ENCODE measurements at places on chromosomes 12 and 14.

GRCh38 chr14:64125270-64125669 is 168.9 kb downstream of the ESR2 start:
- no peak for DNase-seq

GRCh38 chr14:55301437-55302121 is 30.4 kb downstream of the FBXO34 start:
- no peak for DNase-seq

- DNase-seq, result no peak
Observed at GRCh38 chr12:132429946-132430643, 59.9 kb upstream of the FBRSL1 start.

DNA sequence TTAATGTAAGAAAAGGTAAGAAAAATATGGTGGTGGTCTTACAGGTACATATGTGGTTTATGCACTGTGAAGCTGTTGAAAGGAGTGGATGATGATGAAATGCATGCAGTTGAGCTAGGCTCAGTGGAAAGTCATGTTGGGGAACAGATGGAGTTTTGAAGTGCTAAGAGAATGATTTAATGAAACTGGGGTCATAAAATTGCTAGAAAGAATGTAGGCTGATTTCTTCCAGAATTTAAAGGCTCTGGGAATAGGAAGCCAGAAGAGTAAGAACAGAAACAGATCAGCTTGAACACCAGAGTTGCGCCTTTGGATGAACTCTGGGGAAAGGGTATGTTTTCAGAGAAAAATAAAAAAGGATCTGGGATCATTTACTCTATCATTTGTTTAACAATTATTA is 146.5 kb downstream of the MON2 start:
- no peak for DNase-seq

- DNase-seq, result no peak
Observed at GRCh38 chr12:123696646-123697045, 15.5 kb upstream of the ATP6V0A2 start.

DNA sequence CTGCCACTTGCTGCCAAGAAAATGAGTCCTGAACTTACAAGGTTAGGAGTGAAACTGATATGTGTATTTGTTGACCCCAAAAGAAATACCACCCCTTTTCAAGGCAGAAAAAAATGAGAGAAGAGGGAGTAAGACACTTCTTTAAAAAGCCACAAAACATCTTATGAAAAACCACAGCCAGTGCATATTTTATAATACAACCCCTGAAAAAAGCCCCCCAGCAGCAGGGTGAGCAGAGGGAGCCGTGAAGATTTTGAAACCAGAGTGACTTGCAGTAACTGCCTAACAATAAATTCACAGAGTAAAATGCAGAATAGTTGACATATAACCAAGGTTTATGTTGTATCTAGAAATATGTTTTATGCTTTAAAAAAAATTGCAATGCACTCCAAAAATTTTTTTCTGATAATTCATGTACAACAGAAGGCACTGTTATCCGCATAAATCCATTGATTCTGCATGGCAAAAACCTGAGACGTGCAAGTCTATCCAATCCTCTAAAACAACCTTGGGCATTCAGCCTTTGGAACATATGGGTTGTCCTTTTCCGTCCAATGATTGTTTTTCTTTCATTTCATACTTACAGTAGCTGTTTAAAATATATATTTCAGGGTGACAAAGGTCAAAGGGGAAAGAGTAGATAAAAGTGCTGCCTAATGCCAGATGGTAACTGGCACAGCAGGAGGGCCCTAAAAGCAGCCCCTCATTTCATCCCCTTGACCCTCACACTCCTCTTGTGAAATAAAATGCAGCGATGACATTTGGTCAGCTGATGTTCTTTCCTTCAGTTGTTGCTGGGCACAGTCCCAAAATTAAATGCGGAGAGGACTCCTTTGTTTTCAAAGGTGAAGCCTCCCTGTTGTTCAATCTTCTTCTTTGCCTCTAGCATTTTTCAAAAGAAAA is 65.3 kb downstream of the IPO8 start:
- no peak for DNase-seq

DNA sequence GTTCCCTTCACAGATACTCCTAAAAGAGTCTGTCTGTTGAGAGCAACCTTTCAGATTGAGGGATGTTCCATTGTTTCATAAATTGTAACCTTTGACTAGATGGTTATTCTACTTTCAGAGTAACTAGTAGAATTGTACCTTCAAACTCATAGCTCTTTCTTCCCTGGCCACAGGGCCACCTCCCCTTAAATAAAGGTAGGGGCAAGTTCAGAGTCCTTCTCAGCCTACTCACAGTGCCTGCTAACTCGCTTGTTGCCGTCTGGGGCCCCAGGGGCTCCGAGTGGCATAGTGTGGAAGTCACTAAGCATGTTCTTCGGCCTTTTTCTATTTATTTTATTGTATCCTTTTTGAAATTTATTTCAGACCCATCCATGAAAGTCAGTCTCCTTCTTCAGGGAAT is 250.4 kb downstream of the ALX1 start:
- DNase-seq, result no peak

DNA sequence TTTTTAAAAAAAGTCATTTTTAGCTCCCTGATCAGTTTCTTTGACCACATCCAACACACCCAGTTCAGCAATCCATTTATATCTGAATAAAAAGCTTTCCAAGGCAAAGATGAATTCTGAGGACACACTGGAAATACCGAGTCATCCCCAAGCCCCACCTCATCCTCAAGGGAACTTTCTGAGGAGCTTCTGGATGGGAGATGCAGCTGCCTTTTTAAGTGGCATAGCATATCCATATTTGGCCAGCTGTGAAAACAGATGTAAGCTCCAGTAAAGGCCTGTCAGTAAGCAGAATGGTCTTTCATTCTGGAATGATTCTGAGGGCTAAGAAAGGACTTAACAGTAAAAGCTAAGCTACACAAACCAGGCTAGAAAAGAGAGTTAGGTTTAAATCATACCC is 18.4 kb downstream of the ZFYVE1 start:
- no peak for DNase-seq

- no peak for DNase-seq
Observed at GRCh38 chr12:110680032-110680431, 8.9 kb downstream of the HVCN1 start.

Measured in HEK293T (cell line).